ENCODE measurements at places on chromosomes 12 and 14.

GRCh38 chr12:6817098-6817497, 4.5 kb upstream of the GPR162 start:
- DNase-seq = no peak

GRCh38 chr12:67692966-67693365, 44.4 kb downstream of the DYRK2 start:
- no peak for DNase-seq

DNA sequence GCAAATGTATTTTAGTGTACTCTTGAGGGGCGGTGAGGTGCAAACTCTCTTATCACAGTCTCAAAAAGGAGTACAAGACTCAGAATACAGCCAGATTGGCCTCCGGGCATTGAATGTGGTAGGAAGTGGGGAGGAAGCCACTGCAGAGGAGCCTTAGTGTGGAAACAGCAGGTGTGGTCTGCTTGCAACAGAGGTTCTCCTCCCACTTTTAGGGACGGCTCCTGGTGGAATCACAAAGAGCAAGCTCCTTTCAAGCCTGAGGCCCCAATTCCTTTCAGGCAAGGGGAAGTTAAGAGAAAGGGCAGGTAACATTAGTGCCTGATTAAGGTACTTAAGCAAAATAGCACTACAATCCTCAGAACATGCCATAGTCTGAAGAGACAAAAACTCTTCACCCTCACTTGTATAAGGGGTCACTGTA, 23.7 kb upstream of the SLC2A3 start:
- peak; percentile 33 for DNase-seq

DNA sequence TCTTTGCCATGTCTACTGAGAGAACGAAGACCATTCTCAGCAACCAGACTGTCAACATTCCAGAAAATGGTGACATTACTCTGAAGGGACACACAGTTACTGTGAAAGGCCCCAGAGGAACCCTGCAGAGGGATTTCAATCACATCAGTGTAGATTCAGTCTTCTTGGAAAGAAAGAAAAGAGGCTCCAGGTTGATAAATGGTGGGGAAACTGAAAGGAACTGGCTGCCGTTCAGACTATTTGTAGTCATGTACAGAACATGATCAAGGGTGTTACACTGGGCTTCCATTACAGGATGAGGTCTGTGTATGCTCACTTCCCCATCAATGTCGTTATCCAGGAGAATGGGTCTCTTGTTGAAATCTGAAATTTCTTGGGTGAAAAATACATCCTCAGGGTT, 29.7 kb upstream of the PSMA6 start:
- no peak for DNase-seq

GRCh38 chr12:49716553-49716952, 9.3 kb upstream of the FMNL3 start:
- DNase-seq = no peak

GRCh38 chr14:92502541-92503286, 10.9 kb upstream of the RIN3 start:
- no peak for DNase-seq

DNA sequence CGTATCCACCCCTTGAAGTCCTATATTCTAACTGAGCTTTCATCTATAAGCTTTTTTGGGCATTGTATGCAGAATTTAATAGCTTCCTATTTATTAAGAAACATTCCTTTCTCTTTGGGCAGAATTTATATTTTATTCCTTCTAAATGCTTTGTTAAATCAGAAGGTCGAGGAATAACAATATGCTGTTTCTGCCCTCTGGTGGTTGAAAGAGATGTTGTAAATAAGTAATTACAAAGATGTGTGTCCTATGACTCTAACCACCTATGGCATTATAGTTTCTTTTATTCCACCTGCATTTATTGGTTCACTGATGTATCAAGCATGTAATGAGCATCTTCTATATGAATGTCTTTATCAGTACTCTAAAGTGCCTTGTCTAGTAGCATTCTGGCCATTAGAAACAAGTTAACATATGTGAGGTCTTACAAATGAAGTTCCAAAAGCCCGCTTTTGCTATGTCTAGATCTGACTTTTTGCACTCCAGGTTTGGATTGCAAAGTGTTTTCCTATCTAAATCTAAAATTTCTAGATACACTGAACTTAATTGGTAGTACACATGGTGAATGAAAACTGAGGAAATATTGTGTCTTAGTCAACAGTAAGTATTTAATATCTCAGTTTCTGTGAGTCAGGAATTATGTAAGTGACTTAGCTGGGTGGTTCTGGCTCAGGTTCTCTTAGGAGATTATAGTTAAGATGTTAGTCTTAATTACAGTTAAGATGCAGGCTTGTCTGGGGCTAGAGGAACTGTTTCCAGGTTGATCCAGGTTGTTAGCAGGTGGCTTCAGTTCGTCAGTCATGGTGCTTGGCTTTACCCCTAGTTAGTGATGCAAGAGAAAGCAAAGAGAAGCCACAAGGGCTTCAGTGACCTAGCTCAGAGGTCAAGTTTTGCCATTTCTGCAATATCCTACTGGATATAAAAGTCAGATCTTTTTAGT, 57.5 kb downstream of the PLEKHA5 start:
- DNase-seq = no peak

DNA sequence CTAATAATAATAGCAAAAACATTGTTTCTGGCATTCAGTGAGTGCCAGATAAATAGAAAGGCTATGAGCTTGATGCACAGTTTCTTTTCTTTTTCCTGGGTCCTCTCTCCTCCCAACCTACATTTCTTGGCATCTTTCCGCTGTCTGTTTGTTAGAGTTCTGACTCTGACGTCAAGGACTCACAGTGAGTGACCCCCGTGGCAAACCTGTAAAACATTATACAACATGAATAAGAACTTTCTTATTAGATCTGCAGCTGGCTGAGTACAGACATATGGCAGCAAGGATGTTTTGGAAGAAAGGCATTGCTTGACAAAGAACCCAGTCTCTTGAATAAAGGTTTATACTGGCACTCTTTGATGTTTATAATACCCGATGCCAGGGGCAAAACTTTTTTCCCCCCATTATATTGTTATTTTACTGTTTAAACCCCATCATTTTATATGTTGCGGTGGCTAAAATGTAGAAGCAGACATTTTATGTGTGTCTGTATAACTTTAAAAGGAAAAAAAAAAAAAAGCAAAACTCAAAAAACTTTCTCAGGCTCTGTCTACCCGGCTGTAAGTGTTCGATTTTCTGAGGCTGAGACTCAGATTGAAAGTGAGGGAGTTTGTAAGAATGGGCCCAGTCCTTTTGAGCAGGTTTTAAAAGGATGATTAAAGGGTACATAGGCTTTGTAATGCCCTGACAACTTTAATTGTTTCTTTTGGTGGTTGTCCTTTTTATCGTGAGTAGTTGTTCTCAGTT, 159.3 kb downstream of the PDE3A start:
- DNase-seq = no peak

GRCh38 chr14:104898195-104898558, 26.5 kb upstream of the PLD4 start:
- no peak for DNase-seq

GRCh38 chr12:116959198-116959460, 48.4 kb downstream of the FBXW8 start:
- no peak for DNase-seq

All from stimulated activated CD8-positive, alpha-beta memory T cell treated with anti-CD3 and anti-CD28 coated beads, Interleukin-15, amount 100 ng/mL, for 1 hour (primary cell).